ENCODE measurements at places on chromosomes 1 and 21.

DNA sequence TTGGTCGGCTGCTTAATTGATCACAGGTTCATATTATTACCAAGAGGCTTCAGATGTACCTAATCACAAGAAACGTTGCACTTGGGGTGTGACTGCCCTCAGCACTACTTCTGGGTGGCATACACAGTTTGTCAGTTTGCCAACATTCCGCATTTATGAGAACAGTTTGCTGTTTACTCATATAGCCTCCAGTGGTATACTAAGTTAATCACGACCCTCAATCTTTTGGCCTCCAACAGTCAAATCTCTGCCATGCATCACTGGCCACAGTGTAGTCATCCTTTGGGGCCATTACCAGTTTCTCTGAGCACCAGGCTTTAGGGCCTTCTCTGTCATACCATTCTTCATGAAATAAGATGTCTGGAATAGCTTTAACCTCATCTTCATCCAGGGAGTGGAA lies 62.8 kb upstream of the BCL9 start:
- DNase-seq, result no peak

DNA sequence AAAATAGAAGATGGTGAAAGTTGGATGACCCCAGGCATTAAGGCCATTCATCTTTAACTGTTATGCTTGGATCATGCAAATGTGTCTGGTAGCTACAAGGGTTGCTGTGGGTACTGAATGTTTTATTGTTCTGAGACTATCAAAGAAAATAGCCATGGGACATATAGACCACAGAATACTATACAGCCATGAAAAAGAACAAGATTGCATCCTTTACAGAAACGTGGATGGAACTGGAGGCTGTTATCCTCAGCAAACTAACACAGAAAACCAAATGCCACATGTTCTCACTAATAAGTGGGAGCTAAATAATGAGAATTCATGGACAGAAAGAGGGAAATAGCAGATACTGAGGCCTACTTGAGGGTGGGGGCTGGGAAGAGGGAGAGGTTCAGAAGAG lies 249.0 kb downstream of the LTN1 start:
- DNase-seq, result no peak

- no peak for DNase-seq
Measured at GRCh38 chr1:86200901-86201300, 44.3 kb upstream of the COL24A1 start.

- no peak for DNase-seq
Measured at GRCh38 chr1:66480162-66480561, 53.8 kb upstream of the SGIP1 start.

DNA sequence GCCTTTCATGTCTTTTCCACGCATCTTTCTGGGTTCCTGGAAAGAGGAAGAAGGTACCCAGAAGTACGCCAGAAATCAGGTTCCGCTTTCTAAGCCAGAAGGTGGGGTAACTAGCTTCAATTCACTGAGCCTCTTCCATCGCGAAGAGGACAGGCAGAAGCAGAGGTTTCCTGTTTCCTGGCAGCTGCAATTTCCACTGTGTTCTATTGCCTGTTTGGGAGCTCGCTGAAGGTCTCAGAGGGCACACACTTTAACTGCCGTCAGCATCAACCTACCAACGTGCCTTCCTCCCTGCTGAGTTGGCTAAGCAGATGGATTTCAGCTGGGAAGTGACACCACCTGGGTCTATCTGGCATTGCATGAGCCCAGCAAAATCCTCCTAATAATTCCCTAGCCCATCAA lies 10.0 kb downstream of the NCF2 start:
- DNase-seq, result peak; percentile 23

DNA sequence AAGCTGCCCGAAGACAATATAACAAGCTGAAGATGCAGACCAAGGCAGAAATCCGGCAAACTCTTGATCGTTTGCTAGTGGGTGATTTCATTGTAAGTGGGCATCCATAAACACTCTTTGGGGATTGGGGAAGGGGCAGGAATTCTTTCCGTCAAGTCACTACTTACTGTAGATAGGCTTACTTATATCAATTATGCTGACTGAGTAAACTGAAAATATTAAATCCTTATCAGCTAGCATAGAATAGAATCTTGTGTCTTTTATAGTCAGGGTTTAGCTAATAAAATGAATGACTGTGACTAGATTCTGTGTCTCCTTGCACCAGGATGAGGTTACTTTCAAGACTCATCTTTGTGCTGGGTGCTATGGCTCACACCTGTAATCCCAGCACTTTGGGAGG lies 41.2 kb downstream of the VPS13D start:
- DNase-seq, result no peak

DNA sequence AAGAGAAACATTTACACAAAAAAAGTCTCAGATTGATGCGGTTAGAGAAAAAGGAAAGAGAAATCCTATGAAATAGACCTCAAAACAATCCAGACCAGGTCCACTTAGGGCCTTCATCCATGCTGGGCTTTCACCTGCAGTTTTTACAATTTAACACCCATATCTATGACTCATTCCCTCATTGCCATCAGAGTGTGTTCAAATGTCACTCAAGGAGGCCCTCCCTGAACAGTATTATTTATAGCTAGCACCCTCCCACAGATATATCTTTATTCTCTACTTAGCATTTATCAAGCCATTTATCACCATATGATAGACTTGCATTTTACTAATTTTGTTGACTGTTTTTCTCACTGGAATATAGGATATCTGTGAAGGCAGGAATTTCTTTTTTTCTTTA lies 824 bp upstream of the KRTAP21-3 start:
- DNase-seq, result no peak

DNA sequence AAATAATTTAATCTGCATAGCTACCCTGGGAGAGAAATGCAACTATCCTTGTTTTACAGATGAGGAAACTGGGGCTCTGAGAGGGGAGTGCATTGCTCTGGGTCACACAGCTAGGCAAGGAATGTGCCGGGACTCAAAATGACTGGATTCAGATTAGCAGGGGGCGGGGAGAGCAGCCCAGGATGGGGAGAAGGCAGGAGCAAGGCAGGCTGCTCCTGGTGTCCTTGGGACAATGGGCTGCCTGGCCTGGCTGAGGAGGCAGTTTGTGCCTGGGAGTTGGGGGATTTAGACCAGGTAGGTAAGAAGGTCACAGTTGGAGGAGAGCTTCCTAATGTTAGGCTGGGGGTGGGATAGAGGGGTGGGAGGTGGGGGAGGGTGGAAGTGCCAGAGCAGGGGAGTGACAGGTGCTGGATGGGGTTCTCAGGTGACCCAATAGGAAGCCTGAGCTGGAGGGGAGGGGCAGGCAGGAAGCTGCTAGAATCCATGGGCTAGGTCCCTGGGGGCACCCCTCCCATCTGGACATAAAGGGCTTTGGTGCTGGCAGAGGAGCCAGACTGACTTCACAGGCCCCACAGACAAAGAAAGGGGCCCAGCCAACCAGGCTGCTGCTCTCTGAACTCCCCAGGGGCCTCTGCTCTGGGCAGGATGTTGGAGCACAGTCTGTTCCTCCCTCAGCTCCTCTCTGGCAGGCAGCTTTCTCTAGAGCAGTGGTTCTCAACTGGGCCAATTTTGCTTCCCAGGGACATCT lies 29.0 kb downstream of the TRIM62 start:
- peak; percentile 46 for DNase-seq

GRCh38 chr1:1100296-1100695 lies 15.6 kb downstream of the C1orf159 start:
- no peak for DNase-seq

DNA sequence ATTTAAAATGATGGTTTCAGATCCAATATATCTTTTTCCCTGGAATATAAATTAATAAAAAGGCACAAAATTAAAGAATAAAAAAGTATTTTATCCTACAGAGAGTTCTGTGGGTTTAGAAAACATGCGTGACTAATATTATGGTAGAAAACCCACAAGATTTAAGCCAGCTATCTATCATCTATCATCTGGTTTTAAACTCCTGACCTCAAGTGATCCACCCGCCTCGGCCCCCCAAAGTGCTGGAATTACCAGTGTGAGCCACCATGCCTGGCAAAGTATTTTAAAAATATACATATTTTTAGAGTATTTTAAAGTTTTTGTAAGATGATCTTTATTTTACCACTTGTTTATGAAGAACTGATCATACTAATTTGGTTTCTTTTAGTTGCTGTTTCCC lies 79.5 kb downstream of the NRIP1 start:
- no peak for DNase-seq

DNA sequence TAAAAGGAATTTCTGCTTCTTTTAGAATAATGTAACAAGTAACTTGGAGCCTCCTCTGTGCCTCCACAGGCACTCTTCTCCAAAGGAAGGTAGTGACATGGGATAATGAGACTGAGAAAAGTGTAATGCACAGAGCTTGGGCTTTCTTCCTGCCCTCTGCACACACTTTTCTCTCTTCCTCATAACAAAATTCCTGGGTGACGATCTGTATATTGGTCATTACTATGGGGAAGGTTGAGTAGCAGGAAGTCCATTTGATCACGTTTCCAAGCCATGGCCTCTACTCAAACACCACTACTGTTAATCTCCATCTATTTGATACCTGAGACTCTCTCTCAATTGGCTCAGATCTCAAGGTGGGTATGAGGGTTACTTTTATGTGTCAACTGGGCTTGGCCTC lies 113.9 kb downstream of the GRIK1 start:
- no peak for DNase-seq

- no peak for DNase-seq
Measured at GRCh38 chr1:201827321-201828216, 1.4 kb upstream of the IPO9 start.

DNA sequence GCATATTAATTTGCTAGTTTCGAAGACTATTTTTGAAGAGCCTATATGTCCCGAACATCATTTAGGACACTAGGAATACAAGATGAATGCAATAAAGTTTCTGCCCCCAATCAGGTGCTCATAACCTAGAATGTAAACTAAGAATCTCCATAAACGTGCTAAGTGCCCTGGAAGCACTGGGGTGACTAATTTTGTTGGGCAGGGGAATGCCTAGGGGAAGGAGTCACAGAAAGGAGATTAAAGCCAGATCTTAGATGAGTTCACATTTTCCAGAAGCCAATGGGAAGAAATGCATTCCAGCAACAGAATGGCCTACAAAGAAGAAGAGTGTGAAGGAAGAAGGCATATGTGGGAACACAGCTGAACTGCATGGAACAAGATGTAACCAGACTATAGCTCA lies 19.5 kb downstream of the SCYL3 start:
- no peak for DNase-seq

- no peak for DNase-seq
Measured at GRCh38 chr1:31570906-31571305, 5.4 kb upstream of the TINAGL1 start.

- no peak for DNase-seq
Measured at GRCh38 chr1:95002164-95002539, 70.6 kb downstream of the ALG14 start.

DNA sequence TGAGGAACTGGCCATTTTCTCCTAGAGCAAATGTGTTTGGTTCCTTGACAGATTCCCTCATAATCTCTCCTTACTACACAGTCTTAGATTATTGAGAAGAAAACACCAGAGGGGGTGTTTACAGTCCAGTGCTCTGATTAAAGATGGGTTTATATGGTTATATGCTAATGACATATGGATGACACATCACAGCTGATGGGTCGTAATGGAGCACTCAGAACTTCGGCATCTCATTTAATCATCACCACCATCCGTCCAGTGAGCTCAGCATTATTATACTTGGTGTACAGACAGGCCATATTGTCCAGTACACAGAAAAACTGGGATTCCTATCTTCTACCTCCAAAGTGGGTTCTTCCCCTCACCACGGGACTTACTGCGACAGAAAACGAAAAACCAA lies 22.3 kb upstream of the NR5A2 start:
- no peak for DNase-seq

DNA sequence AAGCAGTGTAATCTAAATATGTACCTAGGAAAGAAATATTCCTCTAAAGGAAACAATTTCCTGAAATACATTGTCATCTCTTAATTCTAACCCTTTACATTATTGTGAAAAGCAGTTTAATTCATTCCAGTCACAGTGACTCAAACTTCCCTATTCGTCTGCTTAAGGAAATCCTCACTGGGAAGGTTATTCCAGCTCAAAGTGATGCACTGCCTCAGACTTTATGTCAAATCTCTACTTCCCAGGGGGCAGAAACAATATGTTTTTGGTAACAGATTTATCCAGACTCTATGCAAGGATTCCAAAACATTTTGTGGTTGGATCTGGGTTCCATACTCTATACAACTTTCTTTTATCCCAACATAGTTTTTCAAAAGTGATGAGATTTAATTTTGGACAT lies 145.2 kb downstream of the NTMT2 start:
- no peak for DNase-seq

DNA sequence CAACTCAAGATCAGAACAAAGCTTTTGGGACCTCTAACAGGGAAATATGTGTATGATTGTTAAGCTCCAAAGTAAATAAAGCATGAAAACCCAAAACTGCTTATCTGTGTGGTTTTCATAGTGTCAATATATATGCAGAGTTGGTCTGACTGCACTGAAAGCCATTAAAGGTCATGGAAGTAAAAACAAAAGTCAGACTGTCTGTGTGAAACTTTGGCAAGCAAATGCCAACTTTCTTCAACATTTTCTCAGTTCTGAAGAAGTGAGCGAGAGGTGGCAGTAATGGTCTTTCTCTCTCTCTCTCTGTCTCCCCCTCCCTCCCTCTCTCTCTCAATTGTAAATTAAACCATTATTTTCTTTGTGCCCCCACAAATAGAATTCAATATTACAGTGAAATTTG lies 100.1 kb upstream of the S1PR1 start:
- DNase-seq, result no peak

- DNase-seq, result no peak
Measured at GRCh38 chr1:180136331-180136967, 18.2 kb upstream of the QSOX1 start.

GRCh38 chr1:15706751-15707150 lies 22.6 kb downstream of the PLEKHM2 start:
- no peak for DNase-seq

GRCh38 chr1:221089803-221090202 lies 210.6 kb downstream of the HLX start:
- no peak for DNase-seq

DNA sequence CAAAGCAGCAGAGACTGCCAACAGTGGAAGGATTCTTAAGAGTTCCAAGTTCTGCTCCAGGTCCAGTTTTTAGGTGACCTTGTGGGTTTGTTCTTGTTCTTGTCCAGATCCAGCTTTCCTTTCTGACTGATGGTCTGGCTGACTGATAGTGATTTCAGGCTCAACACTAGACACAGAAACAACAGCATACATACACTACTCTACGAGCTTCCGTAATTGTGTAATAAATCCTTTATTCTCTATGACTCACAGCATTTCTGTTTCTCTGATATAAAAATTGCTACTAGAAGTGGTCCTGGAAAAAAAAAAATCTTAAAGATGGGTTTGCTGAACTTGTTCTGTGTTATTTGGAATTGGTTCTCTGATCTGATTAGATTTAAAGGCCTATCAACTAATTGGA lies 62.2 kb upstream of the PTCH2 start:
- DNase-seq, result no peak

GRCh38 chr1:184907500-184907899 lies 66.8 kb downstream of the NIBAN1 start:
- DNase-seq, result no peak
